ENCODE measurements at places on chromosomes 16 and 17. TPM values are rescaled to one million over a fixed set of nuclear protein-coding genes. Genes with fewer than 3 reads are reported as not detected.

The CACNA1H gene
- total RNA-seq, result 225 TPM

The OR1A1 gene
- total RNA-seq, result not detected

The PERCC1 gene
- total RNA-seq, result not detected

The MYCBPAP gene
- total RNA-seq, result 1.6 TPM

The NT5M gene
- total RNA-seq, result 11.5 TPM

- H3K27ac ChIP-seq, result no peak overlapping the region
- peaks cover 14% of the 10 kb centered on the region for H3K27me3 ChIP-seq
- DNase-seq, result no peak
- H3K36me3 ChIP-seq, result no peaks in the 10 kb centered on the region
Observed at GRCh38 chr17:37774504-37774903, 29.6 kb upstream of the HNF1B start.

DNA sequence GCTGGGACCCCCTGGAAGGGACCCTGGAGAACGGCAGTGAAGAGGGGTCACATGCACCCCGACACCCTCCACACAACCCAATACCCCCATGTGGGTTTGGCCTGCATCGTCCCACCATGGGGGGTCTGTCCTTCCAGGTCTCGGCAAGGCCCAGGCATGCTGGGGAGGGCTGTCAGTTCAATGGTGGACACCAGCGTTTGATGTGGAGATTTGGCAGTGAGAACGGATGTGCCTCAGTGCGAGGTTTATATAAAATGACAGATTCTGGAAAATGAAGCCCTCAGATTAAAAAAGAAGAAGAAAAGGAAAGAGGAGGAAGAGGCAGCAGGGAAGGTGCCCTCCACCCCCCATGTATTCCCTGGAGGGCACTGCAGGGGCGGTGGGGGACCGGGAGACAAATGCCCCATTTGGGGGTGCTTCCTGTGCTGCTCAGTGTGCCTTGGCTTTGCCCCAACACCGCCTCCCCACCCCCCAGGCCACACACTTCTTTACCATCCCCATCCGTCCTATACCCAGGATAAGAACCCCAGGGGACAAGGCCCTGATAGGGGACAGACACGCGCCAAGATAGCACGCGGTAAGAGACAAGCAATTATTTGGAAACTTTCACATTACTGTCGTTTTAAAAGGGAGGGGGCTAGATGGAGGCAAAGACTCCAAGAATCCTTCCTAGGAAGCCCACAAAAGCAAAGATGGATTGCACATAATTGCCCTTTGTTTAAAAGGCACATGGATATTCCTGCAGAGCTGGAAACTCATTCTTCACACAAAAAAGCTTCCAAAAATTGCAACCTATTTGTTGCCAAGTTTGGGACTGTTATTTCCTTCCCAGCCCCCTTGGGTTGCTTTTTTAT is 21.0 kb downstream of the RBFOX3 start:
- no peak overlapping the region for H3K4me3 ChIP-seq
- no peak for DNase-seq
- no peaks in the 10 kb centered on the region for H3K36me3 ChIP-seq
- H3K4me1 ChIP-seq, result no peaks in the 10 kb centered on the region

DNA sequence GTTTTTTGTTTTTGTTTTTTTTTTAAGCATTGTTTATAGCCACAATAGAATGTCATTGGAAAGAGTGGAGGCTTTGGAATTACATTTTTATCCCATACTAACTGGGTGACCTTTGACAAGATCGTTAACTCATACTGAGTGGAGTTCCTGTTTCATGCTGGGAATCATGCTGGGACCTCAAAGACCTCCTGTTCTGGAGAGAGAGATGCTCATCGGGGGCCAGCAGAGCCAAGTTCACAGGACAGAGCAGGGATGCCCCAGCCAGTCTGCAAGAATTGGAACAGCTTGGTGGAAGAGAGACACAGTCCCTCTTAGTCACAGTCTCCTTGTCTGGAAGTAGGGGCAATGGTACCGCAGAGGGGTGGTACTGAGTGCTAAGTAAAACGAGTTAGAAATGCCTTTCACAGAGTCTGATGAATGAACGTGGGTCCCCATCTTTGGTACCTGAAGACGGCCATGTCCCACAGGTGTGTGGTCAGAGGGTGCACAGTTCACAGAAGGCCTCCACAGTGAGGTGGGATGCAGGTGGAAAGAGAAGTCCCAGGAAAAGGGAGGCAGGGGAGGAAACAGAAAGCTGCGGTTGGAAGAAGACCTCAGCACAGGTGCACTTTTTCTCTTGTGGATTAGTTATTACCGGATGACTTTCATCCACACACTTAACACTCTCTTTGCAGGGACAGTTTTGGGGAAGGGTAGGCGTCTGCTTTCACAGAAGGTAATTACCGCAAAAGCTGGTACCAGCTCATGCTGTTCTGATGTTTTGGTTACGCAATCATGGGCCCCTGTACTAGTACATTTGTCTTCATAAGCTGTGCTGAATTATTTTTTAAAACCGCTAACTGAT is 147.8 kb downstream of the PRKCA start:
- H3K4me3 ChIP-seq, result no peak overlapping the region
- H3K27me3 ChIP-seq, result no peaks in the 10 kb centered on the region
- no peak overlapping the region for H3K27ac ChIP-seq
- H3K4me1 ChIP-seq, result peaks cover 8% of the 10 kb centered on the region
- DNase-seq, result no peak
- H3K36me3 ChIP-seq, result no peaks in the 10 kb centered on the region

- no peaks in the 10 kb centered on the region for H3K36me3 ChIP-seq
- no peaks in the 10 kb centered on the region for H3K27me3 ChIP-seq
- H3K4me1 ChIP-seq, result no peaks in the 10 kb centered on the region
Observed at GRCh38 chr16:81575307-81575706, 130.7 kb downstream of the CMIP start.

GRCh38 chr17:1413281-1413791 is 13.3 kb upstream of the YWHAE start:
- DNase-seq, result no peak
- H3K27ac ChIP-seq, result no peak overlapping the region
- peaks cover 16% of the 10 kb centered on the region for H3K36me3 ChIP-seq
